Renal pelvis (tissue), 12 donors: ENCODE measurements at places on chromosomes 3 and 15. TPM values are rescaled to one million over a fixed set of nuclear protein-coding genes. Genes with fewer than 3 reads are reported as not detected.

Gene NUTM1
- polyA plus RNA-seq: 0.03 TPM

Gene FEZF2
- polyA plus RNA-seq: not detected

Gene PRKCD
- polyA plus RNA-seq: 22.8 TPM

Gene IMPG2
- 0.37 TPM for polyA plus RNA-seq

Gene CCR8
- polyA plus RNA-seq: not detected

Gene SAMMSON
- not detected for polyA plus RNA-seq

Gene ADAMTSL3
- 4.1 TPM for polyA plus RNA-seq

Gene THAP10
- polyA plus RNA-seq: 9.7 TPM

Gene TRH
- 0.36 TPM for polyA plus RNA-seq
